Sigmoid colon (tissue), 7 donors: ENCODE measurements at places on chromosomes 3 and 15. TPM values are rescaled to one million over a fixed set of nuclear protein-coding genes. Genes with fewer than 3 reads are reported as not detected.

Gene SLC51A
- 22.7 TPM for polyA plus RNA-seq

Gene GCSAM
- polyA plus RNA-seq = 8.4 TPM

Gene DNAH12
- polyA plus RNA-seq = not detected

Gene CYP8B1
- under 0.01 TPM for polyA plus RNA-seq

DNA sequence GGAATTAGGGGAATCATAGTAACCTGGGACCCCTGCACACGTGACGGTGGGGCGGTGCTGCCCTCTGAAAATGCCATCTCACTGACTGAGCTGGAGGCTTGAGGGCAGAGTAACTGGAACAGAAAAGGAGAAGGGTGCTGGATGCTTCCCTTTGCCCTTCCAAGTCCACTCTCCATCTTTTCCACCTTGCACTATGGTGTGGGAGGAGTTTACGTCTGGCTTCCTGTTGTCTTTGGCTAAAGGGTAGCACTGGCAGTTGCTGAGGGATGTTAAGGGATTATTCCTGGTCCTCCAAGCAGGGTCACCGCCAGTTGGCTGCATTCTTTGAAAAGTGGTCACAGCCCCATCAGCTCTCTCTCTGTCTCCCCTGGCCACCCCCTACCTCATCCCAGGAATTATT, 129.4 kb upstream of the SNTN start:
- no peak overlapping the region for H3K4me3 ChIP-seq
- no peaks in the 10 kb centered on the region for H3K4me1 ChIP-seq
- H3K27ac ChIP-seq = no peak overlapping the region
- no peak for DNase-seq

- no peak overlapping the region for H3K27ac ChIP-seq
- H3K27me3 ChIP-seq = no peaks in the 10 kb centered on the region
- H3K36me3 ChIP-seq = no peaks in the 10 kb centered on the region
- no peak overlapping the region for H3K4me3 ChIP-seq
- DNase-seq = no peak
Measured at GRCh38 chr15:85770096-85771041, 24.4 kb downstream of the KLHL25 start.

DNA sequence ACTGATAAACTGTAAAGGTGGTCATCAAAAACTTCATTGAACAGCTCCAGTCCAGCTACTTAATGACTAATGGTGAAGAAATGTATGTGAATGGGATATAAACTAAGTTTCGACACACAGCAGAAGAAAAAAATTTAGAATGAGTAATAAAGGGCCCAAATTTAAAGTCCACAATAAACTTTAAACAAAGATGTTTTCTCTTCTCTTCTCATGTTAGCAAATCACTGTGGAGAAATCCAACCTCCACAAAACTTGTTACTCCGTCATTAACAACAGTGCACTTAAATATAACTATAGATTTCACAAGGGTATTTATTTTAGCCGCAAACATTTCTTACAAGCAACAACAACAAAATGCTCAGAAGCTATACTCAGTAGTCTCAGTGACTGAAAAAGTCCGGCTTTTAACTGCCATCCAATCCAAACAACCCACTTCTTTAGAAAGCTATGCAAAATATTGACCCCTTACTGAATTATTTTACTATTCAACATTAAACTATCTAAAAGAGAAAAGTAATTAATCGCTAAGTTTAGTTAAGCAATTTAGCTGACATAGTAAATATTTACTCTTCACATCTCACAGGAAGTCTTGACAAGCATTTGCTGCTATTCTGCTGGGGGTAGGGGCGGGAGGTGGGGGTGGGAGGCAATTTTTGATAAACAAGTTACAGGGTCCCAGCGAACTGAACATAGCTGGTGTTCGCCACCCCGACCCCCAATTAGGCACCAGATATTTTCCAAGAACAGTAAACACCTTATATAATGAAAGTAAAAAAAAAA, 2.4 kb downstream of the IGF2BP2 start:
- H3K27me3 ChIP-seq = peaks cover 69% of the 10 kb centered on the region
- H3K27ac ChIP-seq = peak overlapping the region; percentile 78
- no peak for DNase-seq
- peak overlapping the region; percentile 62 for H3K4me3 ChIP-seq
- H3K4me1 ChIP-seq = peaks cover 29% of the 10 kb centered on the region
- H3K36me3 ChIP-seq = no peaks in the 10 kb centered on the region

DNA sequence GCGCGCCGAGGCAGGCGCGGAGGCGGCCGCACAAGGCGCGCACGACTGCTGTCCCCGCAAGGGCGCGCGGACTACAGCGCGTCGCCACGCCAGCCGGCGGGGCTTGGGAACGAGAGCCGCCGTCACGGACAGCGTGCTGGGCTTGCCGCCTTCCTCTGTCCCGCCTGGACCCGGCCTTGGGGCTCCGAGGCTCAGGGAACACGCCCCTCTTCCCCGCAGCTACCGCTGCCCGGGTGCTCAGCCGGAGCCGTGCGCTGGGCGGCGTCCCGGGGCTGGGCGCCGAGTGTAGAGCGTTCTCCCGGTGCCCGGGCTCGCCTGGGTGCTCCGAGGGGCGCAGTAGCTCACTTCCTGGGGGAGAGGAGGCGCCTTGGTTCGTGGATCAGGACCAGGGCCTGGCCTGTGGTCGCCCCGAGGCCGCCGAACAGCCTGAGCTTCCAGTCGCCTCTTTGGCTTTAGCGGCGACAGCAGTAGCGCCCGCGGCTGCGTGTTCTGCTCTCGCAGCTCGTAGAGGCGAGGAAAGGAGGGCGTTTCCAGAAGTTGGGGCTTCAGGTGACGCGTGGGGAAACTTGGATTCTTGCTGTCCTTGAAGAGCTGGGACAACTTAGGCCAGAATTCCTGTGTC, 226.7 kb upstream of the C2CD4B start:
- DNase-seq = peak; percentile 79
- no peaks in the 10 kb centered on the region for H3K4me1 ChIP-seq
- no peaks in the 10 kb centered on the region for H3K27me3 ChIP-seq
- H3K4me3 ChIP-seq = peak overlapping the region; percentile 85
- peak overlapping the region; percentile 80 for H3K27ac ChIP-seq

- H3K27ac ChIP-seq = no peak overlapping the region
- no peaks in the 10 kb centered on the region for H3K36me3 ChIP-seq
- no peak for DNase-seq
- no peak overlapping the region for H3K4me3 ChIP-seq
- no peaks in the 10 kb centered on the region for H3K4me1 ChIP-seq
- no peaks in the 10 kb centered on the region for H3K27me3 ChIP-seq
Measured at GRCh38 chr3:44329946-44330345, 8.6 kb upstream of the TCAIM start.

- no peak for DNase-seq
- H3K36me3 ChIP-seq = no peaks in the 10 kb centered on the region
- H3K4me1 ChIP-seq = peaks cover 15% of the 10 kb centered on the region
- no peak overlapping the region for H3K4me3 ChIP-seq
- H3K27me3 ChIP-seq = no peaks in the 10 kb centered on the region
Measured at GRCh38 chr15:82846621-82847020, 37.2 kb downstream of the WHAMM start.
